ENCODE measurements at places on chromosomes 3 and 15.

DNA sequence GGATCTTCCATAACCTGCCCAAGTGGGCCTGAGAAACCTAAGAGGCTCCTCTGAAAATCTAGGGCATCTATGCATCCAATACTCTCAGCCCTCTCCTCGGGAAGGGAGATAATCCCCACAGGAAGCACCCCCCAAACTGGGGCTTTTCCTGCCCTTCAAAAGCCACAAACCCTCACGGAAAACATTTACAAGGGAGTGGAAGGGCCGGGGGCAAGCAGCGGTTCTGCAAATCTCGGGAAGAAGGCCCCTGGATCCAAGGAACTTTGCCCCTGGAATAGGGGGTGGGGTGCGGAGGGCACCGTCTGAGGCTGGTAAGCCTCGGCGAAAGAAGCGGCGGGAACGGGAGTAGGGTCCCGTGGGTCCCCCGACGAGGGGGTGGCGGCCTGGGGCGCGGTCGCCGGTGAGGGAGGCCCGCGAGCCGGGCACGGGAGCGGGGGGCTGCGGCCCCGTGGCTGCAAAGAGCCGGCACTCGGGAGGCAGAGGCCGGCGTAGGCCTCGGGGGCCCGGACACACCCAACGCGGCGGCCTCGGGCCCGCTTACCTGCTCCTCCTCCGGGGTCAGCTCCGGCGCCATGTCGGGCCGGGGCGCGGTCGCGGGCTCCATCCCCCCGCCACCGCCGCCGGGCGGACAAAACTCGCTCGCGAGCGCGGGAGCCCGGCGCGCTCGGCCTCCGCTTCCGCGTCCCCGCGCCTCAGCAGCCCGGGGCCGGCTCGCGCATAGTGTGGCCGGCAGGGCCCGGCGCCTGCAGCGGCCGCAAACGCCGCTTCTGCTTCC, 755 bp downstream of the PTPN9 start:
- DNase-seq = peak; percentile 20

- DNase-seq = no peak
Measured at GRCh38 chr3:197878427-197878826, 71.6 kb upstream of the RPL35A start.

- no peak for DNase-seq
Measured at GRCh38 chr15:63114465-63114864, 7.2 kb upstream of the LACTB start.

DNA sequence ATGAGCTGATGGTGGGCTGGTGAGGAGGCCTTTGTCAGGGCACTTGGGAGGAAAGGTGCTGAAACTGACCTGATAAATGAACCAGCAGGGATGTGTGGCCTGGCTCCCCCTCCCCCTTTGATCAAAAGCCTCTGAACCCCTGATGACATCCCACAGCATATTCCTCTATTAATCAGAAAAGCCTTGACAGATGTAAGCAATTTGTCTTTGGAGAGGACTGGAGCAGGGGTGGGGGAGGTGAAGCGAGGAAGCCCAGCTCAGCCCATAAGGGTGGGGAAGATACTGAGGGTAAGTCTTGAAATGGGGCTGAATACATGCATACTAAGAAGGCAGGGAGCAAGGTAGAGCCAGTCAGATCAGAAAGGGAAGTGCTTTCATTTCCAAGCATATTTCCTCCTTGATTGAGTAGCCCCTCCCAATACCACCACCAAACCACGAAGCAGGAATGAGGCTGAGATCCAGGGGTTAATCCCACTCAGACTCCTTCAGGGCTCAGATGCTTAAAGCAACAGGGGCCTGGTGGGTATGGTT, 34.7 kb upstream of the MRPS22 start:
- no peak for DNase-seq

GRCh38 chr3:131141770-131142169, 115.1 kb downstream of the NEK11 start:
- no peak for DNase-seq

DNA sequence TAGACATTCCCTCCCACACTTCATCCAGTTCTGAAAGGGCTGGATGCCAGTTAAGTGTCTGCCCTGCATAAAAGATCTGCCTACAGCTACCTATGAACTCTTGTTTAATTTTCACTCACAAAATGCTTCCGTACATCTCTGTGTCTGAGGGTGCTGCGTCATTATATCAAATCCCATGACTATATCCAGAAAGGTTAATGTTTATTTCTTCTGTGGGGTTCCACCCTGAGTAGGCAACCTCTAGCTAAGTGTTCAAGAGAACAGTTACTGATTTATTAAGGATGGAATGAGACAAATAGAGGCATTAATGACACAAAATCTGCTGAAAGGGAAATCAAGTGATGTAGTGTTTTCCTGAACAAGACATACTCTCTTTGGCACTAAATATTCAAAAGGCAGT, 220.2 kb downstream of the MTHFS start:
- DNase-seq = no peak

DNA sequence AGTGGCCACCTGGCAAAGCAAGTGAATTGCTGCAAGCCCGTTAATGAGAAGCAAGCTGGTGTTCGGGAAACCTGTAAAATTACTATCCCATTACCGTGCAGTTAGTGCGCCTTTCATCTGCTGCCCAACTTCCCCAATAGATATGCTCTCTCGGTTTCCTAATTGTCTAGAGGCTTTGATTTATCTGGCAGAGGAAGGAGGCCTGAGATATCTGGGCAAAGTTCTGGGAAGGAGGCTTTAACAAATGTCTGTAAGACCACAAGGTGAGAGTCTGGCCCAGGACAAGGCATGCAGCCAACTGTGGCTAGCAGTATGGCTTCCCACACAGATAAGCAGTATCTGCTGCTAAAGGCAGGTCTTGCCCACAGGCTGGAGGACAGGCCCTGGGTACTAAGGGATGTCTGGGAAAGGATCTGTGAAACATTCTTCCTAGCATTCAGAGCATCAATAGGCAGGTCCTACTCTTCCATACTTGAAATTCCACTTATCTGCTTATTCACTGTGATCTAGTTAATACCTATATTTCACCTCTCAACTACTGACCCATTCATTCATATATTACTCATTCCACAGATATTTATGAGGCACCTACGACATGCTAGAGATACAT, 130.0 kb upstream of the SLC2A2 start:
- DNase-seq = no peak

DNA sequence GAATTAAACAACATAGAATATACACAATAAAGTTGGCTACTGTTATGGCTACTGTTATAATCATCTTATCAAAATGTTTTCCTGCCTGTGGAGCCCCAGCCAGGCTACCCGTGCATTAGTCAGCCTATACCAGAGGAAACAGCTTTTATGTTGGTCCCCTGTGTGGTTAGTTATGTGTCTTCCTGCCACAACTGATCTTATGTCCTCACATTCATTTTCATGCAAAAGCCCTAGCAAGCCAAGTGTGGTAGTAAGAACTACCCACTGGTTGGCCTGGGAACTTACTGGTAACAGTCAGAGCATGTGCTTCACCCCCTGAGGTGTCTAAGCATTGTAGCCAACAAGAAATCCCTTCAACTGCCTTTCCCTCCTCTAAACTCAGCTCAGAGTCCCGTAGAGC, 21.8 kb downstream of the MGLL start:
- DNase-seq = no peak

DNA sequence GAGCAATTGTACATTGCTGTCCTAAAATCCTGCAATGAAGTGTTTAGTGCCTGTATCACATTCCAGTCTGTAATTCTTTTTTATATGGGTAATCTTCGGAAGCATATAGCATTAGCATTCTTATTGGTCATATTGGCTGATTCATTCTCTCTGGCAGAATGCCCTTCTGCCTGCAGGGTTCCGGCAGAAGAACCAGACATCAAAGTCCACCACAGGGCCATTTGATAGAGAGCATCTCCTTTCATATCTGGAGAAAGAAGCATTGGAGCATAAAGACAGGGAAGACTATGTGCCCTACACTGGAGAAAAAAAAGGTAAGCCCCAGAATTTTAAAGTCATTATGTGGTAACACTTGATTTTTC, 39.6 kb downstream of the TMOD3 start:
- no peak for DNase-seq

- no peak for DNase-seq
Measured at GRCh38 chr3:100040451-100041225, 73.7 kb downstream of the FILIP1L start.

DNA sequence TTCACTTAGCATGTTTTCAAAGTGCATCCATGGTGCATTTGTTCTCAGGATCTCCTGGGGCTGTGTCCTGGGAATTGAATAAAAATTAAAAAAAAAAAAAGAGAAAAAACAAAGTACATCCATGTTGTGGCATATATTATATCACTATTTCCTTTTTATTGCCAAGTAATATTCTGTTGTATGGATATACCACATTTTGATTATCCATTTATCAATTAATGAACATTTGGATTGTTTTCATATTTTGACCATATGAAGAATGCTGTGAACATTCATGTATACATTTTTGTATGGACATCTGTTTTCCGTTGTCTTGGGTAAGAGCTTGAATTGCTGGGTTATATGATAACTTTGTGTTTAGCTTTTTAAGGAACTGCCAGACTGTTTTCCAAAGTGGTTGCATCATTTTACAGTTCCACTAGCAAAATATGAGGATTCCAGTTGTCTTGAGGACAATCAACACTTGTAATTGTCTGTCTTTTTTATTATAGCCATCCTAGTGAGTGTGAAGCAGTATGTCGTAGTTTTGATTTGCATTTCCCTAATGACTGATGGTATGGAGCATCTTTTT, 44.5 kb downstream of the CTDSPL2 start:
- DNase-seq = no peak

DNA sequence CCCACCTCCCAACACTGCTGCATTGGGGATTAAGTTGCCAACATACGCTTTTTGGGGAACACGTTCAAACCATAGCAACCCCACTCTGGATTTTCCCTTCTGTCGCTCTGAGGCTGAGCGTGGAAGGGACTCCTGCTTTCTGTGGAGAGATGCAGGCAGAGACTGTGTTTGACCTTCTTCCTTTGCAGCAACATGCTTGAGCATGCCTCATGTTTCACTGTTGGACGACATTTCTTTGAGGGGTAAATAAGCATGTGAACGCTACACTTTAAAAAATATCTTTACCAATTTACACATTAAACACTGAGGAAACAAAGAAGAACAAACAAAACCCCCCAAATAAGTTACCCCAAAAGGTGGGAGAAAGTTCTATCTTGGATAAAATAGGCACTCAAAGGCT, 14.2 kb upstream of the MAPK6 start:
- DNase-seq = no peak

DNA sequence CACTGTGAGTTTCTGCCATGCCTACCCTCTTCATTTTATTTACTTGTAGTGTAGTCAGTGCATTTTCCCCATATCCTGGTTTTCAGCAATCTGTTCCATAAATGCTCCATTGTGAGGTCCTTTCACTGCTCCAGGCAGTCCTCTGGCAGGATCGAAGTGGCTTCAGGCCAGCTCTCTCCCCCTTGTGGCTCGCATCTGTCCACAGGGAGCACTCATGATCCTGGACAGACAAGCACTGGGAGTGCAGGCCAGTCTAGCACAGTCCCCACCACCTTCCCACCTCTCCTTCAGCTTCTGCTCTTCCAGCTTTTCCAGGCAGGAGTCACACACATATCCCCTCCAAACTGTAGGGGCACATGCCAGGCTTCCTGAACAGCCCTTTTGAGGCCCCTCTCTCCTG, 173.6 kb downstream of the PPM1L start:
- no peak for DNase-seq

DNA sequence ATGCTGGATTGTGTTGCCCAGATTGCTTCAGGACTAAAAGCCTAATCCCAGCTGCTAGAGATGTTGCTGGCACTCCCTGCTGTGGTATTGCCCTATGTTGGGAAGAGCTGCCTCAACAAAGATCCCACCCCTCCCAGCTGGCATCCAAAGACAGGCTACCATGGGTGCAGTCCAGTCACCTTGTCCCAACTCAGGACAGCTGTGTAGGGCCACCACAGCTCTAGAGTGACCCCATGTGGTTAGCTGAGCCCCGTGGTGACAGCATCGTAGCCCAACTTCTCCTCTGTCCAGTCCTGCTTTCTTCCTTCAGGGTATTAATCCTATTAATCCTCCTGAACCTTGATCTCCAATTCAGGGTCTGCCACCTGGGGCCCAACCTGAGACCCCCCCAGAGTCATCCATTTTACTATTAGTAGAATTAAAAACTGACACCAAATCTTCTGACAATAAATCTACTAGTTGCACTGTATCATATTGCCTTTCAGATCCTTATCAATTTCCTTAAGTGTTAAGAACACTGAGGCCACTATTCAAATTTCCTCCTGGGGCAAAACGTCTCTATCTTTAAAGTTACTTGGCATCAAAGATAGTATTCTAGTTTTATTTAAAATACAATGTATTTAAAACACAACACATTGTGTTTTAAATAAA, 83.5 kb downstream of the AQP9 start:
- DNase-seq = no peak

DNA sequence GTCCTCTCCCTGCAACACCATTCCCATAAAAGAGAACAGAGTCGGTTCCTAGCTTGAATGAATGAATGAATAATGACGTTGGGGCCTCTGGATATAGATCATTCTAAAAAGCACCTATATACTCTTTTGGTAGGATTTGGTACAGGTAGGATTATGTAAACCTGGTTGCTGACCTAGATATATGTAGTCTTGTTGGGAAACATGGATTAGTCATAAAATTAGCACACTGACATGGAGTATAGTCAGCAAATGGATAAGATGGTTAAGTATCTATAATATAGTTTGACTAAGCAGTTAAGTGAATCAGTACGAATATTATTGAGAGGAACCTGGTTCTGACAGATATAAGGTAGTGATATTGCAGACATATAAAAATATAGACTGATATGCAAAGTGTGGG, 142.5 kb downstream of the FILIP1L start:
- no peak for DNase-seq

- peak; percentile 52 for DNase-seq
Measured at GRCh38 chr3:46829699-46830208, 33.5 kb downstream of the MYL3 start.

DNA sequence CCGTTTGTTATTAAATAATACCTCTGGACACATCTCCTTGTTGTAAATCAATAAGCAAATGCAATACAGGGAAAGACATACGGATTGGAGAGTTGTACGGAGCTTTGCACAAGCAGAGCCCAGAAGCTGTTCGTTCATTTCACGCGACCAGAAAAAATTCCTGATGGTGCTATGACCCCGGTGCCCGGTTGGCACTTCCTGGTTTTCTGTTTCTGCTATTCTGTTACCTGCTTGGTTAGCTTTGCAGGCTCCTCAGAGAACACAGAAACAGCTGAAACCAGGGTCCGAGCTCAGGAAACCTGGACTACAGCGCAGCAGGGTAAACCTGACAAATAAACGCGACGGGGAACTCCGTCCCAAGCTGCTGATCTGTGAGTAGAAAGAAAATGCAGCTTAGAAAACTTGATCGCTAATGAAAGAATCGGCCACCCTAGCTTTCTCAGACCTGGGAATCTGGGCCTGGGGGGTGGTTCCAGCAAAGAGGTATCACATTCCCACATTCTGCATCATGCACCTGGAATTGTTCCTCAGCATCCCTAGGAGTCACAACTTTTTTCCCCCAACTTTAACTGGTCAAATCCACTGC, 845 bp downstream of the CNTN3 start:
- DNase-seq = no peak

DNA sequence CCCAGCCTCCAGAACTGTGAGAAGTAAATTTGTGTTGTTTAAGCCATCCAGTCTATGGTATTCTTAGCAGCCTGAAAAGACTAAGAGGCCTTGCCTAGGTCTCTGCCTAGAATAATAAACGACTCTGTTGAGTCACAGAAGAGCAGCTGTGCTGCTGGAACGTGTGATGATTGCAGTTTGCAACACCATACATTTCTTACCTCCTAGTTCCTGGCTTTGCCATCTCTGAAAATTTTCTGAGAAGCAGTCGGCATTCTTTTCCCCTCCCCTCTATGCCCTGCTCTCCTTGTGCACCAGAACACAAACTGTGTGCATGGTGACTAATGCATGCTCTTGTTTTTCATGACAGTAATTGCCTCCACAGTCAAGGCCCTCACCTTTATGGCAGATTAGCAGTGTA, 301.3 kb downstream of the IL20RB start:
- no peak for DNase-seq
